Activated CD4-positive, alpha-beta T cell treated with anti-CD3 and anti-CD28 coated beads, Interleukin-2, amount 50 U/mL, for 1 hour (primary cell): ENCODE measurements at places on chromosomes 16 and 17.

- no peak for DNase-seq
These were observed 62.2 kb upstream of the ADORA2B start for GRCh38 chr17:15882777-15883176.

GRCh38 chr16:539901-540530, 12.5 kb downstream of the CAPN15 start:
- DNase-seq = no peak

DNA sequence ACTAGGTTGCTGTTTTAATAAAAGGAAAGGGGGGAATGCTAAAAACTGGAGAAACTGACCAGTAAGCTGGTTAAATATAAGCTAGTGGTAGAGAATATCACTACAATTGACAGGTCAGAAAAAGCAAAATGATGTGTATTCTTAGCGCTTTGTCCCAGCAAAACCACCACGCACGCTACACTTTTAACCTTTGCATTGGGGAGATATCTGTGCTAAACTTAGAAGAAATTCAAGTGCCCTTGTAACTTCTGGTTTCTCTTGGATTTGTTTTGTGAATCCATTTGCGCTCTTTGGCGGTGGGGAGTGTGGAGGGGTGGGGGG, 1.4 kb downstream of the GAN start:
- no peak for DNase-seq

DNA sequence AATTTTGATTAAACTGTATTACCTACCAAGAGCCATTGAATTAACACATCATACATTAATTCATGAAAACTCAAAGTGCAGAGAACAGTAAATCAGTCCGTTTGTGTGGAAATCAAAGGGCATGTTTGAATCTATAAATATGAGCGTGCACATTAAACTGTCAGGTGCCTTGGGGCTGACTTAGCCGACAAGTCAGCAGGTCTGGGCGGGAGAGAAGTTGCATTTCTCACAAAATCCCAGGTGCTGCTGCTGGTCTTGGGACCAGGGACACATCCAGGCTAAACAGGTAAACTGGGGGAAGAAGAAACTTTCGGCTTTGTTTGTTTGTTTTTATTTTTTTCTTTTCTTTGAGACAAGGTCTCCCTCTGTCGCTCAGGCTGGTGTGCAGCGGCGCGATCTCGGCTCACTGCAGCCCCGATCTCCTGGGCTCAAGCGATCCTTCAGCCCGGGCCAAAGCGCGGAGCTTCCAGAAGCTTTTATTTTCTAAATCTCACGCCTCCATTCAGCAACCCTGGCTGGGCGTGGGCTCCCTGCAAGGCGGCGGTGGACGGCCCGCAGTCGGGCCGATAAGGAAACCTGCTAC, 213.9 kb downstream of the MRTFB start:
- DNase-seq = no peak

- no peak for DNase-seq
These were observed 36.9 kb downstream of the SOST start for GRCh38 chr17:43721537-43722268.

DNA sequence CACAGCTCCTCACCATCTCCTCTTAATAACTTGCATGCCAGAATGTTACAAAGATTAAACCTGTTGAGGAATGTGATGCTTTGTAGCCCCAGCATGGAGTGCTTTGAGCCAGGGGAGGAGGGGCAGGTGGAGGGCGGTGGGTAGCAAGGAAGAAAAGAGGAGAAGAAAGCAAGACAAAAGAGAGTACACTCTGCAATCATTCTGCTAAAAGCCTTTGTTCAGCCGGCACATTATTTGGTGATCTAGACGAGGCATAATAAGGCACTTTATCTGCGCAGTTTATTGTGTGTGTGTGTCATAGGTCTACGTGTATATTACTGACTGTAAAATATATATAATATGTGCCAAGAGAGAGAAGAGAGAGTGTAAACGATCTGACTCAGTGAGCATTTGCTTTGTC, 139.1 kb downstream of the SOX9 start:
- DNase-seq = no peak

GRCh38 chr16:84567286-84567962, 50.5 kb downstream of the COTL1 start:
- DNase-seq = no peak

GRCh38 chr17:7982173-7982572, 20.2 kb upstream of the GUCY2D start:
- DNase-seq = no peak

GRCh38 chr16:69270831-69271230, 40.3 kb upstream of the VPS4A start:
- DNase-seq = no peak

- no peak for DNase-seq
These were observed 56.0 kb upstream of the NACA2 start for GRCh38 chr17:61647047-61647446.

- DNase-seq = no peak
These were observed 147.2 kb downstream of the UTP18 start for GRCh38 chr17:51407576-51407975.

DNA sequence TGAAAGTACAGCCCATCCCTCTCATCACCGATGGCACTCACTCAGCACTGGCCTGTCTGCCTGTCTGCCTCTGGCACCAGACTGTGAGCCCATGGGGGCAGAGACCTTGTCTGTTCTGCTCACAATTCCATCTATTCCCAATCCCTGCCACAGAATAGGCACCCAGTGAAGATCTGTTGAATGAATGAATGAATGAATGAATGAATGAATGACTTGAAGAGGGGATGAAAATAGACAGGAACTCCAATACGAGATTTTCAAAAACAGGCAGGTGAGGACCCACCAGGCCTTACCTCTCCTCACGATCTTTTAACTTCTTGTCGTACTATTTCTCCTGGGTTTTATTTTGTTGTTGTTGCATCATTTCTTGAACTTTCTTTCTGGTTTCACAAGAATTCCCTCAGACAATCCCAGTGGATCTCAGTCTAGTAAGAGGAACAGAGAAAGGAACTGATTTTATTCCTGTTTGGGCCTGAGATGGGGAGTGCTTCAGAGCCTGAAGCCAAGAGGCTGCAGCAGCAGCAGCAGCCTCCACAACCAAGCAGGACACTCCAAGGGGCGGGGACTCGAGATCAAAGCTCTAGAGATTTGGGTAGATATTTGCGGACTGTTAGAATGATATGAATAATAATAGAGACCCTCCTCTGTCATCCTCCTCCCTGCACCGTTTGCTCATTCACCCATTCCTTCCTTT, 17.7 kb downstream of the KRT9 start:
- no peak for DNase-seq

- no peak for DNase-seq
These were observed 10.1 kb upstream of the KRT28 start for GRCh38 chr17:40809721-40810421.

- DNase-seq = no peak
These were observed 583.6 kb upstream of the CDH5 start for GRCh38 chr16:65782611-65783600.

- no peak for DNase-seq
These were observed 2.2 kb downstream of the DPEP1 start for GRCh38 chr16:89615596-89616090.

- DNase-seq = no peak
These were observed 124.5 kb downstream of the ZNF778 start for GRCh38 chr16:89341697-89342694.

DNA sequence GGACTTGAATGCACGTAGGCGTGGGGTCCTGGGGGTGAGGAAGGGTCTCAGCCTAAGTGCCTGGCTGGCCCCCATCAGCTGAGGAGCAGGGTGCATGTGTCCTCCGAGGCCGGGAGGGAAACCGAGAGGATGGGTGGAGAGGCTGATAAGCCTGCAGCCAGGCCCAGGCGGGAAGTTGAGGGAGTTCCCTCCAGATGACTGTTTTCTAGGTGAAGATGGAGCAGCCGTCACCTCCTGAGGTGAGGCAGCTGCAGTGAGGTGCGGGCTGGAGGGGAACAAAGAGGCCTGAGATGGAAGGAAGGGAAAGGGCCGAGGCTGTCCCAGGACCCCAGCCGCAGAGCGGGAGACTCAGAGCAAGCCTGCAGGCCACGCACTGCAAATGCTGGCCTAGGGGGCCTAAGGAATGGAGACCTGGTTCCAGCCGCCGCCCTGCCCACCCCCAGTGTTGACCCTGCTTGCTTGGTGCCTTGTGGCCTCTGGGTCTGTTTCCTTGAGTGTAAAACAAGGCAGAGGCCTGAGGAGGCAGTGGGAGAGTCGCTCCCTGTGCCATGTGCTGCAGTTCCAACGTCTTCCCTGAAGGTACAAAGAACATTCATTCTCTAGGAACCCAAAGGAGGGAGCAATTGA, 3.0 kb downstream of the PECAM1 start:
- DNase-seq = no peak

- no peak for DNase-seq
These were observed 201.2 kb upstream of the HSBP1 start for GRCh38 chr16:83606486-83607030.

DNA sequence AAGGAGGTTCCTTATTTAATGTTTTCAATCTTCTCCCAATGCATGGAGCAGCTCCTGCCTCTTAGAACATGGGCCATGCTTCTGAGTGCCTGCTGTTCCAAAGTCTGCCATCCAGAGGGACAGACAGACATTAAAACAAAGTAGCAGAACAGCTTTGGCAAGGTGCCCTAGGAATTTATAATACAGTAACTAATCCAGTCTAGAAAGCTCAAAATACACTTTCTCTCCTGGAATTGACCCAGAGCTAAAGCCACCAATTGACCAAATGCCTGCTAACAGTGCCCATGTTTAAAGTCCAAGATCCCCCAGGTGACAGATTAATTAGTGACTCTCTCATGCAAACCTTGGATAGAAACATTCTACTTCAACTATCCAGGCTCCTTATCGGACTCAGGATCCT, 11.1 kb upstream of the CHRNE start:
- no peak for DNase-seq

GRCh38 chr16:81620029-81620428, 159.1 kb upstream of the PLCG2 start:
- DNase-seq = no peak

- DNase-seq = no peak
These were observed 3.6 kb upstream of the ARL4D start for GRCh38 chr17:43395165-43395564.

DNA sequence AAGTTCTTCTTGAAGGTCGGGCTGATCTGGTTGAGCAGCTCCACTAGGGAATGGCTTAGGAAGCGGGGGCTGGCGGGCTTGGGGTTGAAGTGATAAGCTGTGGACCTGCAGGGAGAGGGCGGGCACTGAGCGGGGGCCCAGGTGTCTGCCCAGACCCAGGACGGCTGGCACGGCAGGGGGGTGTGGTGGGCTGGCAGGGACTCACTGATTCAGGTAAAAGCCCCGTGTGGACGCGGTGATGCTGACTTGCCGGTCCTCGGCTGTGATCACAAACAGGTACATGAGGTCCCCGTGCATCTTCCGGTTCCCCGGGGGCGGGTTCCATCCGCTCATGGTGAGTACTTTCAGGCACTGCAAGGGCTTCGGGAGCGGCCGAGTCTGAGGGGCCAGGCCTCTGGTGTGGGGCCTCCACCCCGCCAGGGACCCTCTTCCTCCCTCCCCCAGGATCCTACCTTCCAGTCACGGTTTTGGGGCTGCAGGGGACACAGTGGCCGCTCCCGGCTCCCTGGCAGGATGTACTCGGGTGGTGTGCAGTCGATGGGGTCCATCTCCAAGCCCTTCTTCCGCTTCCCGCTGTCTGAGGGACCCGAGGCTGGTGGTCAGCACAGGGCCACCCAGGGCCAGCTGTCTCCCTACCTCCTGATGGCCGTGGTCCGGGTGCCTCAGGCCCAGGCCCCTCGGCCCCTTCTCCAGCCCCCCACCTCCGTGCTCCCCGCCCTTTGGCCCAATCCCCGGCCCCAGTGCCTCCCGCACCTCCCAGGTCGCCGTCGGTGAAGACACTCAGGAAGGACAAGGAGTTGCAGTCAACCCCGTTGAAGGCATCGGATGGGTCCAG, 10.2 kb downstream of the CLUH start:
- no peak for DNase-seq

GRCh38 chr16:3454631-3455147, 11.2 kb downstream of the NAA60 start:
- no peak for DNase-seq

DNA sequence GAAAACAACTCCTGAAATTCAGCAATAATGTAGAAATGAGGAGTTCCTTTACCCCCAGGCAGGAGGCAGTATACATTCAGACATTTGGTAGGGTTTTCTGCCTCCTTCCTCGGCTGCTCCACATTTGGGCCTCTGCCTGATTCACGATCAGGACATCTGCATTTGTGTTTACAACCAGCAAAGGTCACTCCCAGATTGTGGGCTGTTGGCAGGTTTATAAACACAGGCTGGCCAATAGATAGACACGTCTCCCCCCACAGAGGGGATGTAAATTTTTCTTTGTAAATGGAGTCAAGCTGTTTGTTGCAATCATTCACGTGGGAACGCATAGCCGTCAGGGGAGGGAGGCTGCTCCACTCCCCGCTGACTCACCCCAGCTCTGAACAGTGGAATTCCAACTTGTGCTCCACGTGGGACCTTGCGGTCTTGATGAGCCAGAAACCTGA, 252.1 kb upstream of the N4BP1 start:
- DNase-seq = no peak

GRCh38 chr17:61729690-61730268, 133.5 kb downstream of the BRIP1 start:
- DNase-seq = no peak
